ENCODE measurements at places on chromosomes 12 and 14.

GRCh38 chr14:74952697-74953484 is 2.5 kb downstream of the PGF start:
- DNase-seq: no peak

DNA sequence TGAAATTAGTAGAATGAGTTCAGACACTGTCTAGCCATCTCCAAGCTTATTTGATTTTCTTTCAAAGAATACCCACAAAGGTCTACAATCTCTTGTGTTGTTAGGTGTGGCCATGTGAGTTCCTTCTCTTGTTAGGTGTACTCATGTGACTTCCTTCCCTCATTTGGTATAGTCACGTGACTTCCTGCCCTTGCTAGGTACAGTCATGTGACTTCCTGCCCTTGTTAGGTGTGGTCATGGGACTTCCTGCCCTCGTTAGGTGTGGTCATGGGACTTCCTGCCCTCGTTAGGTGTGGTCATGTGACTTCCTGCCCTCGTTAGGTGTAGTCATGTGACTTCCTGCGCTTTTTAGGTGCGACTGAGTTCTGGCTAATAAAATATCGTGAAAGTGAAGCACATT is 179.6 kb downstream of the TMX1 start:
- no peak for DNase-seq

GRCh38 chr12:55607821-55608594 is 28.7 kb upstream of the OR10P1 start:
- DNase-seq: no peak

DNA sequence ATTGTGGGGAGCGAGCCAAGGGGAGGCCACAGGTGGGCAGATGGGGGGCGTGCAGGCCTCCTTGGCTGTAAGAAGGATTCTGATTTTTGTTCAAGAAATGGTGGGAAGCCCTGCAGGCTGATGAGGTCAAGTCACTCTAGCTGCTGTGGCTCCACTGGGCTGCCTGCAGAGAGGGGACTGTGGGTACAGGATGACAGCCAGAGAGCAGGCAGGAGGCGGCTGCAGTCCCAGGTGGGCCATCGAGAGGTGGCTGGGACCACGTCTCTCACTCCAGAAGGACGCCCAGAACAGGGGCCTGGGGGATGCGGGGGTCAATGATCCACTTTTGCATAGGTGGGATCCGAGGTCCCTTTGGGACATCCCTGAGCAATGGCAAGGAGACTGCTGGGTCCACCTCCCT is 9.1 kb downstream of the NCOR2 start:
- DNase-seq: no peak

- no peak for DNase-seq
These were observed 23.6 kb downstream of the PYGL start for GRCh38 chr14:50920482-50921230.

- DNase-seq: no peak
These were observed 23.3 kb downstream of the LMNTD1 start for GRCh38 chr12:25529738-25530137.

DNA sequence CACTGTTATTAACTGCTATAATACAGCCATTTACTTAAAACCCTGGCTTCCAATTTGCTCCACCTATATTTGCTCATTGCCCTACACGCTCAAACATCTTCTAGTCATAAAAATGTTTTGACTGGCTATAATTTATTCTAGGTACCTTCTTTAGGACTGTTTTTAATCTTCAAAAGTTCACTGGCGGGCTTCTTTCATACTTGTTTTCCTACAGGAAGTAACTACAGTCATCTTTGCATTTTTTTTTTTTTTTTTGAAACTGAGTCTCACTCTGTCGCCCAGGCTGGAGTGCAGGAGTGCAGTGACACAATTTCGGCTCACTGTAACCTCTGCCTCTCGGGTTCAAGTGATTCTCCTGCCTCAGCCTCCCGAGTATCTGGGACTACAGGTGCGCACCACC is 32.5 kb downstream of the MPHOSPH9 start:
- no peak for DNase-seq

- DNase-seq: no peak
These were observed 67.9 kb downstream of the TMEM30B start for GRCh38 chr14:61213191-61213621.

GRCh38 chr12:81021834-81022233 is 56.0 kb upstream of the ACSS3 start:
- DNase-seq: no peak

GRCh38 chr12:122192441-122192840 is 9.5 kb downstream of the LRRC43 start:
- DNase-seq: no peak

- no peak for DNase-seq
These were observed 76.1 kb upstream of the GPHB5 start for GRCh38 chr14:63394841-63395240.

GRCh38 chr12:67068204-67068731 is 200.9 kb upstream of the CAND1 start:
- DNase-seq: no peak

GRCh38 chr14:86404425-86404824 is 874.5 kb downstream of the FLRT2 start:
- DNase-seq: no peak

GRCh38 chr14:75274050-75274898 is 4.4 kb upstream of the FOS start:
- no peak for DNase-seq

DNA sequence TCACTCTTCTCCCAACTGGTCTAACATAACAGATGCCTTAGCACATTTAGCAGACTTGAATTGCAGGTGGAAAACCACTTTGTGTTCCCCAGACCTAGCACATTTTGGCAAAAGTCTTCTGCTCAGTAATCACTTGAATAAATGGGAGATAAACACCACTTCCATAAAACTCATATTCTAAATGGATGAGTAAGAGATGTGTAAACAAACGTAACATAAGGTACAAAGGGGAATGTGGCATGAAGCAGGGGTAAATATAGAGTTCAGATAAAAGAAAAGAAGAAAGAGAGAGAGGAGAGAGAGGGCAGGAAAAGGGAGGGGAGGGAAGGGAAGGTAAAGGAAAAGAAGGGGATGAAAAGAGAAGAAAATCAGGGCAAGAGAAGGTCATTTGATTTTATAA is 17.0 kb upstream of the KERA start:
- DNase-seq: no peak

DNA sequence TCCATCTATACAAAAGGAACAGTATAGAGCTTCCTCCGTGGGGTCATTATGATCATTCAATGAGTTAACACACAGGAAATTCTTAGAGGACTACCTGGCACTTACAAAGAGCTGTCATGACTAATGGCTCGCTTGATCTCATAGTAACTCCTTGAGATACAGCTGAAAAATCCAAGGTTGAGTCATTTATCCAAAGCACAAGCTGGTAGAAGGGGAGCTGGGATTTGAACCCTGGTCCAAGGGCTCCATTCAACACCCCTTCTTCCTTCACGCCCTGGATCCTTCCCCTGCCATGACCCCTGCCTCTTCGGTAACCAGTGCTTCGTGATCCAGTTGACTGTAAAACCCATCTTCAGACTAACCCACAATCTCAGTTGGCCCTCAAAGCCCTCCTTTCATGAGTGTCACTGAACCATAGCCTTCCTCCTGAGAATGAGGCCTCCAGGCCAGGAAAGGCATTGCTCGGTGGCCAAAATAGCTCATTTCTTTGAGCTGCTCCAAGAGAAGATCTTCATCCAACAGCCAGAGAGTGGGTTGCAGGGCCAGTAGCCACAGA is 7.8 kb downstream of the ZFP36L1 start:
- DNase-seq: no peak

DNA sequence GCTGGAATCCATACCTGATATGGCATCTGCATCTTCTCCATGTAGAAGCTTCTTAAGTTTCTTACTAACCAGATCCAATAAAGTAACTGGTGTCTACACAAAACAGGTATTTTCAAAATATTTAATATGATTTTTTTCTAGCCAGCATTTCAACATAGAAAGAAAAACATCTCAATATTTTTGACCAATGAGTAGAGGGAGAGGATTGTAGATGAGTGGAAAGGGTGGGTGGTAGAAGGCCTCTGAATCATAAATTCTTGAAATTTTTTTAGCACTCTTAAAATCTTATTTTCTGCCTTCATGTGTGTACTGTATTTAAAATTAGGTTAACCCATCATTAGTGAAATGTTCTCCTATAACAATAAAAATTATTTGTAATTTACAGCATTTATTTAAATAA is 18.0 kb downstream of the DEPDC4 start:
- no peak for DNase-seq

GRCh38 chr14:87430810-87431209 is 562.2 kb downstream of the GALC start:
- no peak for DNase-seq

Measured in stimulated activated CD8-positive, alpha-beta memory T cell treated with anti-CD3 and anti-CD28 coated beads, Interleukin-4, amount 100 ng/mL, for 4 hours (primary cell).